ENCODE measurements at places on chromosomes 6 and 20. TPM values are rescaled to one million over a fixed set of nuclear protein-coding genes. Genes with fewer than 3 reads are reported as not detected.

GRCh38 chr6:7035837-7036249 is 71.9 kb upstream of the RREB1 start:
- H3K4me1 ChIP-seq: no peaks in the 10 kb centered on the region
- no peaks in the 10 kb centered on the region for H3K36me3 ChIP-seq
- H3K27me3 ChIP-seq: no peaks in the 10 kb centered on the region
- no peak overlapping the region for H3K27ac ChIP-seq
- no peak for DNase-seq

Gene MUCL3
- total RNA-seq: under 0.01 TPM

DNA sequence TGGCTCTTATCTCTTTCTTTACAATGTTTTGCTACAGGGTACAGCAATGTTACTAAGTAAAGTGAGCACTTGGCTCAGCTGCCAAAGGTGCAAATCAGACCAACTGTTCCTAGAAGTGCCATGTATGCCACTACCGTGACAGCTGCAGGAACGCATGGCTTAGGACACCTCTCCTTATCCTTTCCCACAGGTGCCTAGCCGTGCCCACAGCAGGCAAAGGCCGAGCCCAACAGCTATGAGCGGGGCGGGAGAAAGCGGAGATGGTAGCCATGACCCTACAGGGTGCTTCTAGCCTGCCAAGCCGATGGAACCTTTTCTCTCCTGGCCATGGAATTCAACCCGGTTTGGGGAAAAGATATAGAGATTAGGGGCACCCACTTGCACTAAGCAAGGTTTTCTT is 97.1 kb downstream of the FAXC start:
- H3K27me3 ChIP-seq: no peaks in the 10 kb centered on the region
- no peaks in the 10 kb centered on the region for H3K36me3 ChIP-seq
- no peaks in the 10 kb centered on the region for H3K4me1 ChIP-seq
- H3K27ac ChIP-seq: no peak overlapping the region
- no peak overlapping the region for H3K4me3 ChIP-seq

Gene HDGFL1
- total RNA-seq: not detected

GRCh38 chr20:31476643-31477215 is 1.6 kb downstream of the REM1 start:
- no peak overlapping the region for H3K27ac ChIP-seq
- no peaks in the 10 kb centered on the region for H3K27me3 ChIP-seq
- no peaks in the 10 kb centered on the region for H3K36me3 ChIP-seq
- peaks cover 11% of the 10 kb centered on the region for H3K4me1 ChIP-seq
- no peak overlapping the region for H3K4me3 ChIP-seq

DNA sequence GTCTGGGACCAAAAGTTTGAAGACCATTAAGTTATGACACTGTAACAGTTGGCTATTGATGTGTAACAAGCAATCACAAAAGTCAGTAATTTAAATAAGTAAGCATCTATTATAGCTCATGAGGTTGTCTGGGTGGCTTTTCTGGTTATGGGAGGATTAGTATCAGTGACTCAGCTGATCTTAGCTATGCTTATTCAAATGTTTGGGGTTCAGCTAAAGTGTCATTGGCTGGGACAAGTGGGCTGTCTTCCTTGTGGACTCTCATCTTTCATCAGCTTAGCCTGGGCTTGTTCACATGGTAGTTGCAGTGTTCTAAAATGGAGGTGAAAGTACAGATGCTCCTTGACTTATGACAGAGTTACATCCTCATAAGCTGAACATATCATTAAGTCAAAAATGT is 74.6 kb upstream of the LAMP5 start:
- no peak for DNase-seq
- H3K4me3 ChIP-seq: no peak overlapping the region
- no peaks in the 10 kb centered on the region for H3K27me3 ChIP-seq
- no peaks in the 10 kb centered on the region for H3K4me1 ChIP-seq
- no peaks in the 10 kb centered on the region for H3K36me3 ChIP-seq
- no peak overlapping the region for H3K27ac ChIP-seq
